ENCODE measurements at places on chromosomes 5 and 9.
A peak's percentile ranks its signal among the peaks of the same experiment; 100 is the strongest.

DNA sequence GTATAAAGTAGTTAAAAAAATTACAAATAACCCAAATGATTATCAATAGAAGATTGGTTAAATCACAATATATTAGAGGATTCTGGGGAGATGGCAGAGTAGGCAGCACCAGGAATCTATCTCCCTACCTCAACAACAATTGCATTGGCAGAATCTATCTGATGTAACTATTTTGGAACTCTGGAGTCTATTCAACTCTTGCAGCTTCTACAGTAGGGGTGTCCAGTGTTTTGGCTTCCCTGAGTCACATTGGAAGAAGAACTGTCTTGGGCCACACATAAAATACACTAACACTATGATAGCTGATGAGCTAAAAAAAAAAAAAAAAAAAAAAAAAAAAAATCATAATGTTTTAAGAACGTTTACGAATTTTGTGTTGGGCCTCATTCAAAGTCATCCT is 29.2 kb upstream of the ECM2 start:
- DNase-seq = peak; percentile 15

- DNase-seq = no peak
Observed at GRCh38 chr5:154320224-154321089, 125.3 kb upstream of the SAP30L start.

DNA sequence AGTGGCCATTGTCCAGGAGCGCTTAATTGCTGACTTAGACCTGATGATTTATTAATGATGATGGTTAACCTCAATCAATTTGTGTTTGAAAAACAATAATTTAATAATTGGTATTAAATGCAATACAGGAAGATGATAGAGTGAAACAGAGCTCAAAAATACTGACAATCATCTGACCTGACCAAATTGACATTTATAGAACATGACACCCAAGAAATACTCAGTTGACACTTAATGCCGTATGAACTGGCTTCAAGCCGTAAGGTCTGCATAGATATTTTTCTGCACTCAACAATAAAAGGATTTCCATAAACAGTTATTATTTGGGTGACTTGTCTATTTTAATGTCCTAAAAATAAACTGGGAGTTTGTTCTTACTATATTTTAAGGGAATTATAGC is 159.2 kb downstream of the TRIO start:
- DNase-seq = no peak

- no peak for DNase-seq
Observed at GRCh38 chr5:64883912-64884311, 115.2 kb downstream of the CWC27 start.

DNA sequence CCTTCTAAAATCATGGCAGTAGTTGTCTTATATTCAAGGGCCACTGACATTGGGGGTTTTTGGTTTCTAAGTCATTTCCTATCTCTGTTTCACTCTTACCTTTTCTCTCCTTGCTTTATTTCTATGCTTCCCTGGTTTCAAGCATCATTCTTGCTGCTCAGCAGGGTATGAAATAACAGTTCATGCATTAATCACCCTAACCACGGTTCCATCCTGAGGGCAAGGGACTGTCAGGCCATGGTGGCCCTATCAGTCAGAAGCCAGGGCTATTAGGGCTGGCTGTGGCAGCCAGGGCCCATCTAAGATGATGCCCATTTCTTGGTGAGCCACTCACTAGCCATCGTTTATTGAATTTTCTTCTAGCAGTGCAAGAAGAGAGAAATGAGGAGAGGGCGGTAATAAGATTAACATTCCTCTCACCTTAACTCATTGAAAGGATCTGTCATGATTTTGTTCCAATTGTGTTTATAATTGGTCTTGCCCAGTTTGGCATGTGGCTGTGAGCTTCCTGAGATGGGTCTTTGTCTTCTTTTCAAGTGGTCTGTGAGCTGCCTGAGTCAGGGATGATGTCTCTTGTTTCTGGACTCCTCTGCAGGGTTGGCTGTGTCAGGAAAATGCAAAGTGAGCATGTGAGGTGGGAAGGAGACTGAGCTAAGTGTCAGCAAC is 45.2 kb downstream of the CYSTM1 start:
- DNase-seq = peak; percentile 58

GRCh38 chr9:111871499-111871855 is 25.1 kb upstream of the UGCG start:
- DNase-seq = no peak

All from EH (cell line).